Right lobe of liver (tissue), 6 donors: ENCODE measurements at places on chromosomes 12 and 14.
A peak's percentile ranks its signal among the peaks of the same experiment; 100 is the strongest.

DNA sequence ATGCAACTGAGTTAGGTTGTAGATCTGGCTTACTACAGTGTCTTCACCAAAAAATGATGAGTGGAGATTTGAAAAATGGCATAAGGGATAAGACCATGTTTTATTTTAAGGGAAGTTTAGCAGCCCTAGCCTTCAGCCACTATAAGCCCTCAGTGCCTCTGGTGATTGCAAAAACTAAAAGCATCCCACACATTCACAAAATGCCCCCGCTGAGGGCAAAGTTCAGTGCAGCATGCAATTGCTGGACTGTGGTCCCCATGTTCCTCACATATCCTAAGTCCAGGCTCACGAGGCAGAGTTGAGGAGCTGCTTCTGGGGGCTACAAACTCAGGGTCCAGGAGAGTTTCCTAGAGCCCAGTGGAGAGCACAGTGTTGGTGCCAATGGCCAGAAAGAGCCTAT, 29.6 kb upstream of the NCOR2 start:
- DNase-seq: no peak

DNA sequence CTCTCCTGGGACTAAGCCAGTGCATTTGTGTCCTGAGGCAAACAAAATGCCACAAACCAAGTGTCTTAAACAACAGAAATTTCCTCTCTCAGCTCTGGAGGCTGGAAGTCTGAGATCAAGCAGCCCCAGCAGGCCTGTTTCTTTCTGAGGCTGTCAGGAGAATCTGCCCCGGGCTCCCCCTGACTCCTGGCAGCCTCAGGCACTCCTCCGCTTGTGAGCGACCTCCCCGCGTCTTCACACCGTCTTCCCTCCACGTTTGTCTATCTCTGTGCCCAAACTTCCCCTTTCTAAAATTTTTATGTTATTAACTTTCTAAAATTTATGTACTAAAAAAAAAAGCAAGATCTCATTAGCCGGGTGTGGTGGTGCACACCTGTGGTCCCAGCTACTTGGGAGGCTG, 59.7 kb downstream of the RIMBP2 start:
- DNase-seq: no peak

DNA sequence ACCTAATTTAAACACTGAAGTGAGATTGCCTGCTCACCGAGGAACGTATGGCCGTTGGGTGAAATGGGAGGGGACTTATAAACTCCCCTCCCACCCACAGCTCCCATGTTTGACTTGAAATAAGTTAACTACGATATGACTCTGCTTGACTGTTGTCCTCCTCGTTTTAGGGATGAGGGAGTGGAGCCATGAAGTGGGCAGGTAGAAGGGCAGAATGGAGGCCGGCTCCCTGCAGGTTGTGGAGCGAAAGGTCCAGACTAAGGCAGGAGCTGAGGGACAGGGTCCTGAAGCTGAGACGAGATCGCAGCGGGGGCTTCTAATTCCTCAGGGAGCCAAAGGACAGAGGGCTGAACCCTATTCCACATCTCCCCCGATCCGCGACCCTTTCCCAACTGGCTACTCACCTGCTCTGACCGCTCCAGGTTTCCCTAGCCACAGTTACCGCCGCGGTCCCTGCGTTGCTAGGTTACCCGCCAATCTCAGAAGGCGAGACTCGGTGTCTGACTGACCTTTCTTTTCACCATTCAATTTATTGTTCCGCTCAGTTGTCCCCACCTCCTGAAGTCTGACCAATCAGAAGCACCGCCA, 577 bp upstream of the TPCN1 start:
- no peak for DNase-seq

DNA sequence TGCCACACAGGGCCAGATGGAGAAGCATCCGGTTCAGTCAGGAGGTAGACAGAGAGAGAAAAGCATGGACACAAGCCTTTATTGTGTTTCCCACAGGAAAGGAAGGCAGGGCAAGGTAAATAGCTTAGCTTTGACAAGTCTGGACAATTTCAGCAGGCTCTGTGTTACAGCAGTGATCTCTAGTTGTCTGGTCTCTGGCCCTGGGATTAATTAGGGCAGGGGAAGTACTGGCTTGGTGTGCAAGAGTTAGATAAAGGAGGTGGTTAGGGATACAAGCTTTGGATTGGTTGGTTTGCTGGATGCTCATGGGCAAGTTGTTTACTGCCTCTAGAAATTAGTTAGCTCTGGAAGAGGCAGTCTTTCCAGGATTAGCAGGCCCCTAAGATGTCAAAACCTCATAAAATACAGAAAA, 15.1 kb upstream of the NGDN start:
- DNase-seq: no peak

- DNase-seq: peak; percentile 69
These were observed 2.5 kb upstream of the CACNA2D4 start for GRCh38 chr12:1920971-1921370.
